Left renal pelvis (tissue), 4 donors: ENCODE measurements at places on chromosomes 2 and 18. TPM values are rescaled to one million over a fixed set of nuclear protein-coding genes. Genes with fewer than 3 reads are reported as not detected.

GRCh38 chr2:43018179-43019024 is 208.0 kb downstream of the ZFP36L2 start:
- DNase-seq, result no peak

DNA sequence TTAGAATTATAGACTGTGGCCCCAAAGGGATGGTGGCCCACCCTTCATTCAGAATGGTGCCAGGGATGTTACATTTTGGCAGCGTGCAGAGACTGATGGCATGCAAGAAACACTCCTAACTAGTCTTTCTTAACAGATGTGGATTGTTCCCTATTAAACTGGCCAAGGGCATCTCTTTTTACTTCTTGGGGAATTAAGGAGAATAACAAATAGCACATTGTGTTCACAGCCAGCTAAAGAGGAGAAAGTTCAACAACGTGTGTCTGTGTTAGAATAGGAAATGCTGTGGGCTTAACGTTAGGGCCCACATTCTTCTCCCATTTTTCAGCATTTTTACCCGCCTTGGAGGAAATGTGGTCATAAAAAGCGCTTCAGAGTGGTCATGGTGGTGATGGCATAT is 404.8 kb downstream of the CDH2 start:
- DNase-seq, result no peak

CHRNA1 gene
- 12.3 TPM for polyA plus RNA-seq

DNA sequence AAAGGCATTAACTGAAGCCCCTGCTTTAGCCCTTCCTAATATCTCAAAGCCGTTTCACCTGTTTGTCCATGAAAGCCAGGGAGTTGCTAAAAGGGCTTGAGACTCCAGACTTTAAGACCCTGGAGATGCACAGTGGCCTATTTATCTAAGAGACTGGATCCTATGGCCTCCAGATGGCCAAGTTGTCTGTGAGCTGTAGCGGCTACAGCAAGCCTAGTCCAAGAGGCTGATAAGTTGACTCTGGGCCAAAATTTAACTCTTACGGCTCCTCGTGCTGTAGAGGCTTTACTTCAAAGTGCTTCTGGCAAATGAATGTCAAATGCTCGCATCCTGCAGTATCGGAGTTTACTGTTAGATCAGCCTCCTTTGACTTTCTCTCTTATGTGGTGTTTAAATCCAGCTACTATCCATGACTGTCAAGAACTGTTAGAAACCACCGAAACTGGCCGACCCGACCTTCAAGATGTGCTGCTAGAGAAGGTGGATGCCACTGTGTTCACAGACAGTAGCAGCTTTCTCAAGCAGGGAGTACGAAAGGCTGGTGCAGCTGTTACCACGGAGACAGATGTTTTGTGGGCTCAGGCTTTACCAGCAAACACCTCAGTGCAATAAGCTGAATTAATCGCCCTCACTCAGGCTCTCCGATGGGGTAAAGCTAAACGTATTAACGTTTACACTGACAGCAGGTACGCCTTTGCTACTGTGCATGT is 336.7 kb upstream of the CNTNAP5 start:
- DNase-seq, result no peak

DNA sequence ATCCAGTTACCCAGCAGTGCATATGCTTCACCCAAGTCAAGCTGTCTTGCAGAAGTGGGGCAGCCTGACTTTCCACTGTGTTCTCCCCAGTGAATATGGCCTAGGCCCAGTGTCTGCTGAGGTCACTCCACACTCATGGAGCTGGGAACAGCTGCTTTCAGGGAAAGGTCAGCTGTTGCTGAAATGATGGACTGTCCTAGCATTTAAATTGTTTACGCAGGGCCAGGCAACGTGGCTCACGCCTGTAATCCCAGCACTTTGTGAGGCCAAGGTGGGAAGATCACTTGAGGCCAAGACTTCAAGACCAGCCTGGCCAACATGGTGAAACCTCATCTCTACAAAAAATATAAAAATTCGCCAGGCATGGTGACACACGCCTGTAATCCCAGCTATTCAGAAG is 86.5 kb downstream of the LIPG start:
- DNase-seq, result no peak

- DNase-seq, result no peak
Observed at GRCh38 chr18:44601447-44601846, 79.2 kb upstream of the SETBP1 start.

GRCh38 chr2:237870754-237871651 is 11.6 kb downstream of the RAMP1 start:
- no peak for DNase-seq

GRCh38 chr2:199668645-199669044 is 182.3 kb downstream of the FTCDNL1 start:
- DNase-seq, result no peak

- no peak for DNase-seq
Observed at GRCh38 chr2:13035866-13036265, 319.1 kb downstream of the TRIB2 start.

DNA sequence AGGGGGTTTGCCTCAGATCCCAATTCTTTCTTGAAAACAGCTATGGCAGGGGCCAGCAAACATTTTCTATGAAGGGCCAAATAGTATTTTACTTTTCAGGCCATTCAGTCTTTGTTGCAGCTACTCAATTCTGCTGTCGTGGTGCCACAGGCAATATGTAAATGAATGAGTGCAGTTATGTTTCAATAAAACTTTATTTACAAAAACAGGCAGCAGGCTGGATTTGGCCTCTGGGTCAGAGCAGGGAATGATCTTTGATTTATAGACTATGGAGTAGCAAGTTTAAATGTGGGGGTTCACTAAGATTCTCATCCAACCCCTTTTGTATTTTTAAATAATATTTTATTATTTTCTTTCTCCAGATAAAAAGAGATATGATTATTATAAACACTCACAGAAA is 72.4 kb downstream of the IRS1 start:
- no peak for DNase-seq

GRCh38 chr2:71181316-71181715 is 45.6 kb downstream of the PAIP2B start:
- DNase-seq, result no peak

GRCh38 chr2:24050041-24050979 is 769 bp downstream of the FKBP1B start:
- DNase-seq, result no peak

DNA sequence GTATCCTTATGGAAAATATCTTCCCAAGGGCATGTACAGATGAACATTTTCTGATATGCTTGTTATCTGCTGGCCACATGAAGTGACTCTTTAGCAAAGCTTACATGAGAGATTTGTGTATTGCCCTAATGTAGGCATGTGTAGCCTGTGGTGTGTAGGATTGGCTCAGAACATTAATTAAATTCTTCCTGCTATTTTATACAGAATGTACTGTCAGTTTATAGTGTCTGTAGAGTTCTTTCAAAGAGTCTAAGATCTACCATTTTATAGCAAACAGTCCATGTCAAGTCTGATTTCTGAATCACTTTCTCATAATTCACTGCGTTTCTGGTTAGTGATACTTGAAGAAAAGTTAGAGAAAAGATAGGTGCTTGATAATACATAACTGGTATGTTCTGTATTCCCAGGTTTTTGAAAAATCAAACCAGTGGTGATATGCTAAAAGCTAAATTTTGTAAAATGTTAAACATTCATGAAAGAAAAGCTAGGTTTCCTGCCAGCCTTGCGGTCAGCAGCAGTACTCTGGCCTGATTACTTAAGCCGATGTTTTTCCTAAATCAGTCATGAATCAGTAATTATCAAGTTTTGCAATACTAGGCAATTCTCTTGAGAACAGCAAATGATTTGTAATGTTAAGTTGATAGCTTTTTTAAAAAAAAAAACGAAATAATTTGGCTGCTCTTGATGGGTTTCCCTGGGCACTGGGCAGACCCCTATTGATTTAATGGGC is 30.9 kb upstream of the EFEMP1 start:
- DNase-seq, result no peak

GRCh38 chr2:9288681-9289338 is 82.2 kb downstream of the ASAP2 start:
- DNase-seq, result no peak

DNA sequence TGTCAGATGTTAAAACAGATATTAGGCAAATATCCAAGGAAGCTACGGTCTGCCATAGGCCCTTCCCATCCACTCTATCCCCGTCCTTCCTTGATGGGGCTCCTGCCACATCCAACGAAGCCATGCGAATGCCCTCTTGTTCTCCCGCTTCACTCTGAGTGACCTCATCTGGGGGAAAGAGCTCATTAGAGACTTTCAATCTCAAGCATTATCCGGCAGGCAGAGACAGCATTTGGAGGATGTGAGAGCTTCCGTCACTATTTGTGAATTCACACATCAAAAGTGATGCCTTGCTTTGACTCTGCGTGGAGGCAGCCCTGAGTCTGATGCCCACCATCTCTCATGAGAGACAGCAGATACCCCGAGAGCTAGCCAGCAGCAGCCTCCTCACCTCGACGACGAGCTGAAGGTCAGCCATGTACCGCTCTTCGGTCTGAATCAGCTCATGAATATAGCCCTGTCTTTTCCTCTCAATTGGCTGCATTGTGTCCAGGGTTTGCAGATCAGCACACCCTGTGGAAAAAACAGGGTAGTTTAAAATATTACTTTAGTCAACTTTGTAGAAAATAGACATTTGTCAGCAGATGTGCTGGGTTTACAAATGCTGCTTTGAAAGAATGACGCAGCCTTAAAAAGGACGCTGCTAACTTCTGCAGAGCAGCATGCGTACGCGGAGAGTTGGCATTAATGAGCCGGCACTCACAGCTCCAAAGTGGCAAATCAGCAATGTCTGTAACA is 45.9 kb downstream of the FAM228A start:
- DNase-seq, result no peak

- DNase-seq, result no peak
Observed at GRCh38 chr2:47896450-47896968, 9.8 kb downstream of the FBXO11 start.

DNA sequence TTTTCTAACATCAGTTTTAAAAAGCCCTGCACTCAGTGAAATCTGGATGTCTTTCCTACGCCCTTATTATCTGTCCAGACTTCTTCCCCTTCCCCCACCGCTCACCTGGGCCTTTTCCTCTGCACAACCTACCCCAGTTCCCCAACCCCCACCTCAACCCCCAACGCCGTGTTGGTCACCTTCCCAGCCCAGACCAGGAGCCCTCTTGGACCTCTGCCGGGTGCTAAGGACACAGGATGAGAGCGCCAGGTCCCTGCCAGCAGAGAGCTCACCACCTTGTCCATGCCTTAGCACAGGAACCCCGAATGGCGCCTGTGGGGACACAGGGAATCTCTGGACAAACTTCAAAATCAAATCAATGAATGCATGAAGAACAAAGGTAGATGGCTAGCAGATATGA is 966 bp upstream of the RBM43 start:
- no peak for DNase-seq

DNA sequence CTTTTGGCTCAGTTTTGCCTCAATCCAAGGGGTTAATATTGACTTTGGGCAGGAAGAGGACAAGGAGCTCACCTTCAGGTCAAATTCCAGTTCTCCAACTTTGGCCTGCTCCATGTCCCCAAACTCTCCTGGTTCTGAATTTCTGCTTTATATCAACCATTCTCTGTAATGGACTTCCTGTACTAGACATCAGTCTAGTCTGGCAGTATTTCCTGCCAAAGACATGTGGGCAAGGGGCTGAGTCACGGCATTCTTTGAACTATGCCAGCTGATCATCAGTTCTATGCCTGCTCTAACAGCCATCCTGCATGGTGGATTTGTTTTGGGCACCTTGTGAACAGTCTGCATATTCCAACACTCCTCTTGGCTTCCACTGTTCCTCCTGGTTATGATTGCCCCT is 199.4 kb downstream of the ZEB2 start:
- DNase-seq, result no peak

KCNE4 gene
- 15.2 TPM for polyA plus RNA-seq

GRCh38 chr2:121649149-121649595 is at the start of gene CLASP1:
TSS of gene CLASP1 (minus strand) at chr2:121649462. CDS start at chr2:121605895, 43,567 bp downstream.
- DNase-seq, result no peak

ELOA2 gene
- not detected for polyA plus RNA-seq

DNA sequence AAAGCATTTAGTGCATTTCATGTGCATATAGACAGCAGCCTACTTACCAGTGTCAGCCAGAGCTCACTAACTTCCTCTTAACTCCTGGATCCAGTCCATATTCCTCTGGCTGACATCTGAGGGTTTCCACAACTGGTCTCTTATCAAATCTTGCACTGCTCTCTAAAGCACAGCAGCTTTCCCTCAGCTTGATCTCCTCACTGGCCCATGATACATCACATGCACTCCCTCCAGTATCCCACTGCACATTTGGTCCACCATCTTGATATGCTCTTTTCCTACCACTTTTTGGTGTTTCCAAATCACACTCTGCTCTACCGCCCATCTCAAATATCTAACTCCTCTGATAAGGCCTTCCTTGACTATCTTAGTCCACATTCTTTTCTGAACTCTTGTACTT is 105.0 kb upstream of the ZFP36L2 start:
- DNase-seq, result no peak

NT5DC4 gene
- polyA plus RNA-seq, result not detected

RPRM gene
- polyA plus RNA-seq, result 4.1 TPM

DNA sequence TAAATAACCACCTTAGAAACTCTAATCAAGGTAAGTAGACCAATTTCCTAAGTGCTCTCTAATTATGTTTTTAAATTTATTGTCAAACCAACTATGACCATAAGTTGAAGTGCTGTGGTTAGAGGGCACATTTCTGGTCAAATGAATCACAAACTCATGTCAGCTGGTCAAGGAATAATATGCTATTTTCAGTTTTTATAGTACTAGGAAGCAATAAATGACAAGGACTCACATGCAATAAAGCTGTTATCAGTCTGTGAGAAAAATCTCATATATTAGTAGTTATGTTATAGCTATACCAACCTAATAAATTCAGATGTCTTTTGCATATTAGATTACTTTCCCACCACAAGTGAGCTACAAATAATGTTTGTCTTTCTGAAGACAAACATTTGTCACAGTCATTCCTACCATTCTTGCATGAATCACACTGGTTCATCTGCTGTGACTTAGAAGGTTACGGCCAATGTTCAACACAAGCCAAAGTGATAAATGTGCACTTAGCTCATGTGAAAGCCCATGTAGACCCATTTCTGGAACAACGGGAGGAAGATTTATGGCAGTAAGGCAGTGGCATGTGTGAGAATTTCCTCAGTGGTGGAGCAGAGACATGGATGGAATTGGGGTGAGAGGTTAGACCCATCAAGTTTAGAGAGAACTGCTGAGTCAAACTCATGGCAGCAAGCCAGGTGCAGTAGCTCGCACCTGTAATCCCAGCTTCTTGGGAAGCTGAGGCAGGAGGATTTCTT is 27.4 kb upstream of the CCNYL1 start:
- DNase-seq, result no peak

- no peak for DNase-seq
Observed at GRCh38 chr2:135829378-135830135, 7.4 kb downstream of the LCT start.

DNA sequence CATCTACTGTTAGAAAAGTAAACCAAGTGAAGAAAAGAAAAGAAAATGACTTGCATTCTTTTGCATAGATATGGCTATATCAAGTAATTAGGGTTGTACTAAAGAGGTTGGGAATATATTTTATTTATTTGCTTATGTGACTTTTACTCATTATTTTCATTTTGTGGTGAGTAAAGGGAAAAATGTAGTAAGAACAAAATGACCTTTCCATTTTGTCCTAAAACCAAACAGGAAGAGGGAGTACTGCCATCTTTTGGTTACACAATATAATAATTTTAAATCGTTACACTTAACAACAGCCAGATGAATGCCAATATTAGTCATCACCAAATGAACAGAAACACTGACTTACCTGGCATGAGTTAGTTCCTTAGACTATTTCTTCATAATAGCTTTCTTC is 47.3 kb upstream of the NDUFV2 start:
- DNase-seq, result no peak
